Activated T-cell treated with anti-CD3 and anti-CD28 coated beads, Interleukin-2, amount 50 U/mL, for 48 hours (primary cell): ENCODE measurements at places on chromosomes 5 and 9.

GRCh38 chr9:126001581-126002225 is 254.5 kb downstream of the PBX3 start:
- no peak for DNase-seq

GRCh38 chr9:109780453-109781033 is 545 bp downstream of the PALM2AKAP2 start:
- no peak for DNase-seq

DNA sequence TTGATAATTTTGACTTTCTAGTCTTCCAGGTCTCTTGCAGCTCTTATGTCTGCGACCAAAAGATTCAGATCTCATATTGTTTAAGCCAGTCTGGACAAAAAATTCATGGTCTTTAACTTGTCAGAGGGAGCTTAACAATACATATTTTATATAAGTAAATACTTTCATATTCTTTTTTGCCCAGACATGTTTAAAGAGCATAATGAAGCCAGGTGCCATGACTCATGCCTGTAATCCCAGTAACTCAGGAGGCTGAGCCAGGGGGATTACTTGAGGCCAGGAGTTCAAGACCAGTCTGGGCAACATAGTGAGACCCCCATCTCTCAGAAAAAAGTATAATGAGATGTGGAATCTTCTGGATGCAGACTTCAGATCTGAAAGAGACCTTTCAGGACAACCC is 69.8 kb downstream of the JMY start:
- DNase-seq: no peak

DNA sequence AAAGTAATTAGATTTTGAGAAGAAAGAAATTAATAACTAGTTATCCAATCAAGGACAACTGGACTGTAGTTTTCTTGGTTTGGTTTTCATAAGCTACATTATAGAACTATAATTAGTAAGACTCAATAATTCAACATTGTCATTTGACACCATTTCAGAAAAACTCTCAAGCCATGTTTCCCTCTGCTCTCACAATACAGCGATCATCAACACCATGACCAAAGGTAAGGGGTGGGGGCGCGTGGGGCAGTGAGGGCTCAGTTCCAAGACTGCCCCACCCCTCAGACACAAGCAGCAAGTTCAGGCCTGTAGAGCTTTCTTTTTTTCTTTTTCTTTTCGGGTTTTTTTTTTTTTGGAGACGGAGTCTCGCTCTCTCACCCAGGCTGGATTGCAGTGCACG is 6.4 kb downstream of the CMBL start:
- no peak for DNase-seq

DNA sequence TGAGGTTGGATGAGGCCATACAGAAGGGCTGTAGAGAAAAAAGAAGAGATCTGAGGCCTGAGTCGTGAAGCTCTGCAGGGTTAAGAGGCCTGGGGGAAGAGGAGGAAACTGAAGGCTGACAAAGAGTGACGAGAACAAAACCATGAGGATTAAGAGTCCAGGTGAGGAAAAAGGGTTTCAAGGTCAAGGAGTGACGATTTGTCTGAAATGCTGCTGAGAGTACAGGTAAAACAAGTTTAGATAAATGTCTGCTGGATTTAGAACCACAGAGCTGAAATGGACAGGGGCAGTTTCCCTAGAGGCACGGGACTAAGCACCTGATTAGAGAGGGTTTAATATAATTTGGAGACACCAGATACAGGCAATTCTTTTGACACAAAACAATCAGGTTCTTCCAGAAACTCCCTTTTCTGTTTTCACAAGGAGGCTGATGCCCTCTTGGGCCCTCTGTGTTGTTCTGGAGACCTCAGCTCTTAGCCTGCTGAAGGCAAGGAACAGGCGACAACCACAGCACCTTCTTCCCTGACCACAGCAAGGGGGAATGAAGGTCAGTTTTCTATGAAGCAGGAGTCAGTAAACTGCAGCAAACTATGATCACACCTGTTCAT is 14.6 kb upstream of the GCNT1 start:
- DNase-seq: no peak

GRCh38 chr5:54900984-54901725 is 84.2 kb downstream of the ESM1 start:
- no peak for DNase-seq

DNA sequence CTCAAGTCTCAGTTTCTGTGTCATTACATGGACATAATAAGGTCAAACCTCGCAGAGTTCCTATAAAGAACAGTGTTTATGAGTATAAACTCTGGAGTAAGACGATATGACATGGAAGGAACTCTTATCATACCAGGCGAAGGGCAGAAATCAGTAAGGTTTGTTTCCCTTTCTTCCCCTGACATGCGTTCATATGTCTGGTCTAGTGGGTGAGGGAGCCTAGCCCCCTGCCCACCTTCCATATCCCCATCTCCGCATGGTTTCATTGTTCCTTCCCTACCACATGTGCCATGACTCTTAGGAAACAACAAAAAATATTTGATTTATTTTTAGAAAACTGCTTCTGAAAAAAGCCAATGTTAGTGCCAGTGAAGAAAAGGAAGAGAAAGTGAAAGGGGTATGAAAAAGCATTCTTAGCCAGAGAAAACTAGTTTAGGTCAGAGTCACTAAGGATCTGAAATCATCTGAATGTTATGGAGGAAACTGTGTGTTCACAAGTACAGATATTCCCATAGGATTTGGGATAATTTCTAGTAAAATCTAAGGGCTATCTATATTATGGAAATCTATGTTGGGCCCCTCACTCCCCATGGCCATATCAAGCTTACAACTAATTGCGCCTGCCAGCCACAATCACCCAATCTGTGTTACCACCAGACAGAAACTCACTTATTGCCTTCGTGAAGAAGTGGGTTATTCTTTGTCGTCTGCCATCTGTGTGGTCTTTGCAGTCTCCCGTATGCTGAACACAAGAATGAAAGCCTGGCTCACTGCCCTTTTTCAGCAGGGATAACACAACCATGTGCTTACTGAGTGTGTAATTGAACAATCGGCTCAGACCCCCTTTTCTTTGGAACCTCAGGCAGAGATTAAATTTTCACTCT is 19.9 kb upstream of the HMHB1 start:
- no peak for DNase-seq
